ENCODE measurements at places on chromosomes 6 and 20.
A peak's percentile ranks its signal among the peaks of the same experiment; 100 is the strongest.

- no peak for DNase-seq
These were observed 48.3 kb upstream of the EEF1A1 start for GRCh38 chr6:73569121-73569520.

DNA sequence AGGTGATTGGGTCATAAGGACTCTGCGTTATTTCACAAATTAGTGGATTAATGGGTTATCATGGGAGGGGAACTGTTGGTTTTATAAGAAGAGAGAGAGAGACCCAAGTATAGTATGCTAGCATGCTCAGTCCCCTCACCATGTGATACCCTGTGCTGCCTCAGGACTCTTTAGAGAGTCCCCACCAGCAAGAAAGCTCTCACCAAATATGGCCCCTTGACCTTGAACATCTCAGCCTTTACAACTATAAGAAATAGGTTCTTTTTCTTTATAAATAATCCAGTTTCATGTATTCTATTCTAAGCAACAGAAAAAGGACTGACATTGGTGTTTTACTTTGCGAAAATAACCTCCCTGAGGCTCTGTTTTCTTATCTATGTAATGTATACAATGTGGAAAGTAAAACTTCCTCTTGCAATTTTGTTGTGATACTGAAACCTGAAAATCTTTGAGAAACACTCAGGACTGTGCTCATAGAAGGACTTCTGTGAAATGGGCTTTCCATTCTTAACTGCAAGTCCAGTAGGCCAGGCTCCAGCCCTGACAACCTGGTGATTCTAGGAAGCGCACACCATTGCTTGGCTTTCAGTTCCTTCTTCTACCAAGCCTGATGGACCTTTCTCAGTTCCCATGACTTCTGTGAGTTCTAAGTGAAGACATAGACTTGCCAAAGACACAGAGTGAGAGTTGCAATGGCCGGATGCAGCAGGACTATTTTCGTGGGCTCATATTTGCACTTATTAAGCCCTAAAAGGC is 21.9 kb downstream of the SIRPD start:
- DNase-seq, result no peak

GRCh38 chr6:44463728-44464450 is 76.4 kb downstream of the CDC5L start:
- DNase-seq, result no peak

- DNase-seq, result no peak
These were observed at the start of gene TCF15 for GRCh38 chr20:610130-611046. Gene TCF15 (minus strand): TSS chr20:610309. CDS start chr20:610237, 72 bp downstream.

- no peak for DNase-seq
These were observed 48.1 kb downstream of the HLA-DPB1 start for GRCh38 chr6:33123732-33124524.

DNA sequence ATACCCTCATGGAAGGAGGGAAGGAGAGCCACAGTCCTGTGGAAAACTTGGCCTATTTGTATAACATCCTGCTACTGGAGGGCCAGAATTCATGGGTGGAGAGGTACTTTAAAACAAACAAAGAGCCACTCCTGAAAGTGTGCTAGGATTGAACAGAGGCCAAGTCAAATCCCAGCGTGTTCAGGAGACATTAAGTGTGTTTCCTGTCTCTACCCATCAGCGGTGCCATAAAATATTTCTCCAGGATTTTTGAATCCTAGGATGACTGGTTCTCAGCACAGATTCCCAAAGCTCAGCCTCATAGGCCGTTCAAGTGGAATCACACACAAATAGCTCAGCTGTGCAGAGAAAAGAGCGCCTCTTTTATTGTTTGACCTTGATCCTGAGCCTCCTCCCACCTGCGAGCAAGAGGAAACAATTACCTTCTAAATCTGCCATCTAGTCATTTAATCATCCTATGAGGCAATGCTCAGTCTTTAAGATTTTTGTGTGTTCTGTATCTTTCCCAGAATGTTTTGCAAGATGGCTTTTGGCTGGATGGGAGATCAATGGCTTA is 31.8 kb upstream of the RALGAPA2 start:
- DNase-seq, result no peak

DNA sequence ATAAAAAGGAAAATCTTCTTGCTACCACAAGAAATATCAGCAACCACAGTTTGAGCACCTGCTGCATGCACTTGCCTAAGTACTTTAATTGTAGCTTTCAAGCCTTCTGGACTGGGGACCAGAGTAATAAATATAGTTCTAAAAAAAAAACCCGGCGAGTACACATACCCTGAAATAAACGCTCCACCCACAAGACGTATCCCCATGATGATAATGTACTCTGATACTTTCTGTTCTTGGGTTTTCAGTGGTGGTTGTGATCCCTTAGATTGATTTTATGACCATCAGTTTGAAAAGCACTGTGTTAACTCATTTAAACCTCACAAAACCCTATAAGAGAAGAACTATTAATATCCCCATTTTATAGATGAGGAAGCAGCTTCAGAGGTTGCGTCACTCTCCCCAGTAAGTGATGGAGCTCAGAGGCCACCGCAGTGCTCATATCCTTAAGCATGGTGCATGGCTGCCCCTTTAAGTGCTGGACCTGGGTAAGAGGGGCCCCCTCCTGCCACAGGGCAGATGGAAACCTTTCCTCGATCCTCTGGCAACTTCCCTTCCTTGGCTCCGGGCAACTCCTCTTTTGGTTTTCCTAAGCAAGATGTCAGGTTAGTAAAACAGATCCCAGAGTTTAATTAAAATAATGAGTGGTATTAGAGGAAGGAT is 67.3 kb downstream of the KCNB1 start:
- DNase-seq, result no peak

DNA sequence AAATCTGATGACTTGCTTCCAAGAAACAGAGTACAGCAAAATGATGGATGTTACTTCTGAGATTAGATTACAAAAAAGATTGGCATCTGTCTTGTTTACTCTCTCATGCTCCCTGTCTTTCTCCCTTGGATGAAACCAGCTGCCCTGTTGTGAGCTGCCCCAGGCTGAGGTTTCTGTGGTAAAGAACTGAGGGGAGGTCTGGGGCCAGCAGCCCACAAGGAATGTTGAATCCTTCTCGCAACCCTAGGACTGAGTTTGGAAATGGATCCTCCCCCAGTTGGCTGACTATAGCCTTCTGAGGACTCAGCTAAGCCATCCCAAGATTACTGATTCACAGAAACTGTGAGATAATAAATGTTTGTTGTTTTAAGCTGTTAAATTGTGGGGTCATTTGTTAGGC is 5.6 kb upstream of the HECA start:
- no peak for DNase-seq

GRCh38 chr6:44327096-44327495 is 13.9 kb upstream of the AARS2 start:
- DNase-seq, result no peak

GRCh38 chr6:105474234-105474633 is 71.4 kb upstream of the PREP start:
- DNase-seq, result no peak

GRCh38 chr20:61779176-61779965 is 286.3 kb downstream of the TAF4 start:
- DNase-seq, result no peak

DNA sequence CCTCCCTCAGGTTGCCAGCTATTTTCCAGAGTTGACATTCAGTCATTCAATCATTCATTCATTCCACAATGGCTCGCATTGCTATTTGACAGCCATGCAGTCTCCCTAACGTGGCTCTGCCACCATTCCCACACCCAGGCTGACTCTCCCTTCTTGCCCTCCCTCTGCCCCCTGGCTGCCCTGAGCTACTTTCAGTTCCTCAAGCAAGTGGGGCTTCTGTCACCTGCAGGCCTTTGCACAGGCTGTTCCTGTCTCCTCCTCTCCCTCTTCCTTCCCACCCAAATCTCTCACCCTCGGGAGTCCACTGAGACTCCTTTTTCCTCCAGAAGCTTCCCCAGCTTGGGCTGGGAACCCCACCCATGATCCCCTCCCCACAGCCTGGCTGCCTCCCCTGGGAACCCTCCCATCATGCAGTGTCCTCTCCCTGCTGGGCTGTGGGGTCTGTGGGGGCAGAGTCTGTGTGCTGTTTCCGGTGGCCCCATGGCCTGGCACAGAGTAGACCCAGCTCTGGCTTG is 2.6 kb downstream of the PACSIN1 start:
- no peak for DNase-seq

GRCh38 chr20:19451231-19451922 is 238.9 kb downstream of the SLC24A3 start:
- DNase-seq, result no peak

DNA sequence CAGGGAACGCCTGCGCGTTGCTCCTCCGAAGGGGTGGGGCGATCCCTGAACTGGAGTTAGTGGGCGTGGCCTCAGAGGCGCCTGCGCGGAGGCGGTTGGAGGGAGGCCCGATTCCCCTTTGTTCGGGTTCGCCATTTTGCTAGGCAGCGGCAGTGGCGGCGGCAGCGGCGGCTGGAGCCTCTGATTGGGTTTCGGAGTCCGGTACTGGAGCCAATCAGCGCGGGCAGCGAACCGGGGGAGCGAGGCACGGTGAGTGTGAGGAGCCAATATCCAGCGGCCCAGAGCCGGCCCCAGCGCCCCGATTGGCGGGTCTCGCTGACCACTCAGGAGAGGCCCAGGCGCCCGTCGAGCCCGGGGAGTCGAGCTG is at the start of gene NFYA:
Gene NFYA, plus strand, starts transcription at position 139 of the 367 bp plus-strand sequence. CDS start 6,116 bp downstream, outside the sequence.
- DNase-seq, result no peak

DNA sequence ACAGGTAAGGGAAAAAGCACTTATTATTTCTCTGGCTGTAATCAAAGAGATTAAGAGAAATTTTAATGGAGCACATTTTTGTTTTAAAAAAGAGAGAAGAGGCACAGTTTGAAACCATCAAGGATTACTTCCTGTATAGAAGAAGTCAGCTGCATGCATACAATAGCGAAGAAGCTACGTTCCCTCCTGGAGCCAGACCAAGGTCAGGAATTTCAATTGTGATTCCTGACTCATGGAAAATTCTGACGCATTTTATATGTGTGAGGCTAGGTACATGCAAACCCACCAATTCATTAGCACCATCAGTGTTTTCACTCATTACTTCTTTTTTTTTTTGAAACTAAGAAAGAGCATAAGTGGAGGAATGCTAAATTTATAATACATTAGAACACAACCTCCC is 232.7 kb upstream of the SGK1 start:
- no peak for DNase-seq

DNA sequence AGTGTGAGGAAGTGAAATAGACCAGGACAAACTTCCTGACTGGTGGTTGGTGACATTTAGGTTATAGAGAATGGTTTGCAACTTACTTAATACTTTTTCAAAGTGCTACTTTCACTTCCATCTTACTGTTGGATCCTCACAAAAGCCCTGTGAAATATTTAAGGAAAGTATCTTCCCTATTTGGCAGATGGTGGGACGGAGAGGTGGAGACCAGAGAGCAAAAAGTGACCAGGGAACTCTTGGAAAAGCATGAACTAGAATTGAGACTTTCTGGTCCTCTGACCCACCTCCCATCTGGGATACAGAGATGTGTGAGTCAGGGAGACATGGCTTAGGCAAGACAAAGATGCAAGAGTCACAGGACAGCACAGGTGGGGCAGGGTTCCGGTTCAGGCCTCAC is 3.0 kb downstream of the TRIM10 start:
- DNase-seq, result no peak

DNA sequence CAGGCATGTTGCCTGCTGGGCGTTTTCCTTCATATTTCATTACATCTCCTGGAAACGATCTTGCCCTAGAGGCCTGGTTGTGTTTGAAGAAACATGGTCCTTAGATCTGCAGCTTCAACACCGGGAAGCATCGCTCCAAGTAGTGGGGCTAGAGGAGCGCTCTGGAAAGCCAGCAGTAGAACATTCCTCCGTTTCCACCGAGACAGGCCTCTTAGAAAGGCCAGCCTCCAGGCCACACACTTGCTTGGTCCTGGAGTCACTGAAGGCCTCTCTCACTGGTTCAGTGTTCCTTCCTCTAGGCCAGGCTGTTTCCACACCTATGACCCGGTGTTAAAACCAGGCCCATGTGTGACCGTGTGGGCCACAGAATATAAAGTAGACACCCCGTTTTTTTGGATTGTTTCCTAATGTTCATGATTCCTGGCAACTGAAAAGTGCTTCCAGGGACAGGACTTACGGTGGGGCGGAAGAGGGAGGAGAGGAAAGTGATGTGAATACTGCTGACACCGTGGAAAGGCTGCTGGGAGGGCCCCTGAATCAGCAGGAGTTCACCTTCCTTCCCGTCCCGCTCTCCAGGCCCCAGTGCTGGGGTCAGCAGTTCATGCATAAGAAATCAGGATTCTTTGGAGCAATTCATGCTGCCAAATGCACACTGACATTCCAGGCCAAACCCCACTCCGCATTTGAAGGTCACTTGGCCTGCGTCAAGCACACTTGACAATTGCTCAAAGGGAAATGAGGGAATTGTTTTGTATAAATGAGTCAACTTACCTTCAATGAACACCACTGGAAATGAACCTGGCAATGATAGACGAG is 83.8 kb downstream of the IYD start:
- no peak for DNase-seq

- DNase-seq, result no peak
These were observed 11.0 kb downstream of the RMND1 start for GRCh38 chr6:151440930-151441329.

- DNase-seq, result no peak
These were observed 295.3 kb upstream of the SULF2 start for GRCh38 chr20:48080583-48080982.

GRCh38 chr6:131778169-131778568 is 29.7 kb upstream of the ENPP1 start:
- no peak for DNase-seq

DNA sequence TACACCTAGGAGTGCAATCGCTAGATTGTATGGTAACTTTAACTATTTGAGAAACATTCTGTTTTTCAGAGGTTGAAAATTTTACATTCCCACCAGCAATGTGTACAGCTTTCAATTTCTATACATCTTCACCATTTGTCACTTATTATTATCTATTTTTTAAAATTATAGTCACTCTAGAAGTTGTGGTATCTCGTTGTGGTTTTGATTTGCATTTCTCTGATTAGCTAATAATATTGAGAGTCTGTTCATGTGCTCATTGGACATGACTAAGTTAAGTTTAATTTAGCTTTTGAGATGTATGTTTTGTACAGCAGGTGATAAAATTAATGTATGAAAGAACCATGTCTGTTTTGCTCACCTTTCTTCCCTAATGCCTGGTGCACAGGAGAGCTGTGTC is 34.8 kb upstream of the PLCB1 start:
- DNase-seq, result no peak

DNA sequence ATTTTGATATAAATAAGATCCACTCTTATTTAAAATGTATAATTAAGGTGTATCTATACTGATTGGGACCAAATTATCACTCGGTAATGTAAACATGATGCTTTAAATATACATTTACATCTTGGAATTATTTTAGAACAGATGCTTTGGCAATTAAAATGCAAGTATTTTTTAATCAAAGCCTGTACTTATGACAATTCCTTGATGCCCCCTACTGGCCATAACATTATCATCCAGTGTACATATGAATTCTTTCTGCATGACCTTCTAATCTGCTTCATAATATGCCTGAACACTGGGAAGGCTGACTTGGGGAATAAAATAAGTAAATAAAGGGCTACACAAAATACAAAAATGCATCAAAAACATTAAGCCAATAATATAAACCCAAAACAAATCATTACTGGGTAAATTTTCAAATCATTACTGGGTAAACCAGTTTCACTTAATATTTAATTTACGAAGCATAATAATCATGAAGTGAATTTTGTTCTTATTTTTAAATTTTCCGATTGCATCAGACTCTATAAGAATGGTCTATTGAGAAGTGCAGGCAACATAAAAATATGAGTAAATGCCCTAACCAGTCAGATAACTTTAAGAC is 65.1 kb downstream of the CGA start:
- DNase-seq, result peak; percentile 24

GRCh38 chr6:166645896-166646295 is 18.8 kb upstream of the RPS6KA2 start:
- no peak for DNase-seq

GRCh38 chr6:162866656-162867055 is 138.9 kb downstream of the PACRG start:
- no peak for DNase-seq
